H1 (cell line): ENCODE measurements at places on chromosomes 5 and 9.

GRCh38 chr9:134908524-134909309 lies 9.0 kb downstream of the FCN1 start:
- no peak for DNase-seq

DNA sequence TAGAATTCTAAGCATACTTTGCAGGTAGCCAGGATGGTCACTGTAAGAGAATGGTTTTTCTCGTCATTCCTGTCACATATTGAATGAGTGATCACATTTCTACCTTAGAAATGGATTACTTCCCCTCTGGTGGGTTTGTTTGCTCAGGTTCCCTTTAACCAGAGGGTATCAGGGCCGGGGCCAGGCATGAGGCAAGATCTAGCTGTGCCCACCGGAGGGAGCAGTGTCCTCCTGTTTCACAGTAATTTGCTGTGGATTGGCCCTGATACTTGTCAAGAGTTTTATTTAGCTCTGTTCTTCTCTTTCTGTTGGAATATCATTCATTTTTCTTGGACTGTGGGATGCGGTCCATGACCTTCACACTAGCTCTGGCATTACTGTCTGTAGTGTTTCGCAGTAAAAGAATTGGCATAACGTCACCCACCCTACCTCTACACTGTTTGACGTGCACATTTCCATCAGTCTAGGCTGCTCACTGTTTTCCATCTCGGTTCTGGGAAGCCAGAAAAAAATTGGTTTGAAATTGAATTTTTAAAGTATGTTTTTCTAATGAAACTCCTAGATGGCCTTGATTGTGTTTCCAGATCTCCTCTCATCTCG lies 42.4 kb upstream of the ZBED3 start:
- no peak for DNase-seq

DNA sequence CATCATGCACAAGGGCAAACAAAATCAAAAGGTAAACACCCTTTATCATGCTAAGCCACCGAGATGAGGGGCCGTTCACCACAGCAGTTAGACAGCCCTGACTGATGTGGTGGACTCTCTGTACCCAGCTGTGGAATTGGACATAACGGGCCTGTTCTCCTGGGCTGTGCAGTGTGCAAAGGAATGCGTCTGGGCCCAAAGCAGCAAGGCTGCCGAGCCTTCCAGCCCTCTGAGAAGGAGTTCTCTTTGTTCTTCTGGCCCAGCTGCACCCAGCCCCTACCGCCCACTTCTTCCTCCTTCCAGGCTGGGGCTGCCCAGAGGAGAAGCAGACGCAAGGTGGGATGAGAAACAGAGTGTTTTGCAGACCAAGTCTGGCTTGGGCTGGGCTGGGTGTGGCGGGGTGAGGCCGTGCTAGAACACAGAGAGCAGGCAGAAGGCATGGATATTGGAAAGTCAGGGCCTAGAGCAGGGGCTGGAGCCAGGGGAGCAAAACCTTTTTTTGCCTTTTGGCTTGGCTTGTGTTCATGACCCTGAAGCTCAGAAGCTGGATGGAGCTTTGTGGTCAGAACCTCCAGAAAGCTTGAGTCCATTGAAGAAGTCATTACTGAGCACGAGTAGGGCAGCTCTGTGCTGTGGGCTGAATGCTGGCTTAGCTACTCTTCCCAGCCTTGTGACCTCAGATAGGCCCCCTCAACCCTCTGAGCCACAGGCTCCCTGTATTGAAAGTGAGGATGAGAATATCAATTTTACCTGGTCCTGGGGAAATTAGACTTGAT lies 49.8 kb upstream of the SH3PXD2B start:
- DNase-seq = no peak

- DNase-seq = no peak
Observed at GRCh38 chr9:122642226-122642625, 15.2 kb downstream of the OR1B1 start.

DNA sequence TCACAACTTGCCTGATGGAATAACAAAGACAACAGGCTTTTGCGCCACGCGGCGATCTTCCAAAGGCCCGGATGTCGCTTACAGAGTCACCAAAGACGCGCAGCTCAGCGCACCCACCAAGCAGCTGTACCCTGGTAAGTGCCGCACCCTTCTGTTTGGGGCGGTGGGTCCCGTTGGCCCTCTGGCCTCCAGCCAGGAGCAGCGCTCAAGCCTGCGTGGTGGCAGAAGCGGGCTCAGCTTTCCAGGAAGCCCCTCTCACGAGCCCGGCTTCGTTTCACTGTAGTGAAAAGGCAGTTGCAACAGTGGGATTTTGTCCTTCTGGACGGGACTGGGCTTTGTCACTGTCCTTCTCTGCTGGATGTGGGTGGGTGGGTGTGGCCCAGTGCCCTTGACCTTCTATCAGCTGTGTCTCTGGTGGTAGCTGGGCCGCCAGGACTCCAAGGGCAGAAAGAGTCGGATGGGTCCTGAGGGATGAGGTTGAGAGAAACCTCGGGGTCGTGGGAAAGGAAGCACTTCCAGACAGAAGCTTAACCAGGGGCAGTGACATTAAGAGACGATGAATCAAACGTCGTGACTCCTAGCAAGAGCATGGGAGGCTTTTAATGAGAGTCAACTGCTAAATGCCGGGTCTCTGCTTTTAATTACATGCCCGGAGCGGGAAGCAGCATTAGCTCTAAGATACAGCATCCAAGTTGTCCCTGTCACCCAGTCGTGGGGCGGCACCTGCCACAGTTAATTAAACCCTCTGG lies 49.5 kb downstream of the COL5A1 start:
- no peak for DNase-seq

DNA sequence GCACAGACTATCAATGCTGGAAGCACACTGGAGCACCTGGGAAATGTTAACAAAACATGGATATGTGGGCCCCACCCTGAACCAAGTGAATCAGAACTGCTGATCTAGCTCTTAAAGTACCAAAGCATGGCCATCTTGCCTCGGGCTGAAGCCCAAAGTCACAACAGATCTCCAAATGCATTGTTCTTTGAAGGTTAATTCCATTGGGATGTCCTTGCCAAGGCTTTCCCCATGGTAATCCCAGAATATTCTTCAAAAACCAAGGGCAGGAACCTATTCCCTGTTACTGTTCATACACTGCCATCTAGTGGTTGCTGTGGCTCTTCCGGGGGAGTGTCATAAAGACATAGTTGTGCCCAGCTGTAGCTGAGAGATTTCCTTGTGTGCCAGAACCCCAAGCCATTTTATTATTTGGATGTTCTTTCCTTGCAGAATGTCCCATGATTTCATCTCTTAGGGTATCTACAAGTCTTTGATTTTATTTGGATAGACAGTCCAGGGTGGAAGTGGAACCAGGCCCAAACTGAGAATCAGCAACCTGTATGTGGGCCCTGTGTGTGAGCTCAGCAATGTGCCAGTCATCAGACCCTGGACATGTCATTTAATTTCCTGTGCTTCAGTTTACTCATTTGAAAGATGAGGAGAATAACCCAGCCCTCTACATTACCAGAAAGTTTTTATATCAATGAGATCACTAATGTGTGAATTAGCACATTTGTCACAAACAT lies 290.0 kb downstream of the ACTL7B start:
- DNase-seq = peak; percentile 31

GRCh38 chr5:144179226-144179625 lies 8.6 kb downstream of the KCTD16 start:
- DNase-seq = no peak

GRCh38 chr5:34495178-34495577 lies 160.9 kb upstream of the RAI14 start:
- DNase-seq = peak; percentile 6

- DNase-seq = no peak
Observed at GRCh38 chr5:135242021-135242865, 156.8 kb downstream of the MACROH2A1 start.

GRCh38 chr9:137128862-137129455 lies 10.0 kb upstream of the GRIN1 start:
- no peak for DNase-seq

- DNase-seq = peak; percentile 51
Observed at GRCh38 chr9:107674721-107675277, 185.2 kb upstream of the KLF4 start.

DNA sequence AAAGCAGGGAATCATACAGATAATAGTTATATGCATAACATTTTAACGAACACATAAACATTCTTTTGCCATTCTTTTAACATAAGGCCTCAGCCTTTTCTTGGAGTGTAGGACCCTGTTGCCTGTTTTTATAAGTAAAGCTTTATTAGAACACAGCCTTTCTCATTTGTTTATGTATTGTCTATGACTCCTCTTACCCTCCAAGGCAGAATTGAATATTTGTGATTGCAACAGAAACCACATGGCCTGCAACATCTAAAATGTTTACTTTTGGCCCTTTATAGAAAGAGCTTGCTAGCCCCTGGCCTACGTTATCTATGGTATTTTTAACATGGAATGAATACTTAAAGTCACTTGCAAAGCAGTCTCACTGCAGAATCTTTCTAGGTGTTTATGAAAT lies 2.6 kb downstream of the SLC31A1 start:
- no peak for DNase-seq

DNA sequence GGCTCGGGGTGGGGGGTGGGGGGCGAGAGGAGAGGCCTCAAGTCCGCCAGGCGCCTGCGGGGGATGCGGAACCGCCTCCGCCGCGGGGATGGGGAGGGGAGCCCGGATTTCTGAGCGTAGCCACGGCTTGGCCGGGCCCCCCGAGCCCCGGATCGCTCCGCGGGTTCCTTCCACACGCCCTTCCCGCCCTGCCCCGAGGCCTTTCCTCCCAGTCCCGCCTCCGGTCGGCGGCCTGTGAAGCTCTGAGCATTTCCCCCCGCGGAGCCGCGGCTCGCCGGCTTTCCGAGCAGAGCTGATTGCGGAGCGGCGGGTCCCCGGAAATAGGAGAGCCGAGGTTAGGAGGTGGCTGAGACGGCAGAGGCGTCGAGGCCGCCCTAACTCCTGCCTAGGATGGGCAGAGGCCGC lies 6.1 kb downstream of the IRX4 start:
- DNase-seq = no peak

- no peak for DNase-seq
Observed at GRCh38 chr5:90381213-90381929, 28.2 kb downstream of the CETN3 start.

DNA sequence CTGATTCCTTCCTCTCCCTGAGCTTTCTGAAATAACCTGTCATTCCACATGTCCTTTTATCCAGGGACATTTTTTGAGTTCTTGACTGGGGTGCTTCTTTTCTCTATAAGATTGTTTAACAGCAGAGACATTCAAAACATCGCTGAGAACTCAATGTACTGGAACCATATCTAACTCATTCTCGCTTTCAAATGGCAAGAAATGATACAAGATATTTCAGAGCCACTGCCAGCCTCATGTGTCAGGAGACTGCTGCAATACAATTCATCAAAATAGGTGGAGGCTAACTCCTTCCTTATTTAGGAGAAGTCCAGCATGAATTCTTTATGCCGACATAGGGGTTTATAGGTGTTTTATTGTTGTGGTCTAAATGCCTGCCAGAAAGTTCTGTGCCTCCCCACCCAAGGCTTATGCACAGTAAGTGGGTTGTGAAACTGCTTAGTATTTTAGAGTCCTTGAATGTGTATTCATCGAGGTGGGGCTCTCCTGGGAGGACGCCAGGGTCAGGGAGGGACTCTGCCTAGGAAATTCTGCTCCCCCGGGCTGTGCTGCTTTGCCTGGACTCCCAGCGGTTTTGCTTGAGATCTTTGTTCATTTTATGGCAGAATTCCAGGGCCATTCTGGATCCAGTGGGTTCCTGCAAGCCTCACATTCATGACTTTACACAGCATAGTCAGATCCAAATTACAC lies 53.9 kb downstream of the ZNF474 start:
- DNase-seq = no peak

DNA sequence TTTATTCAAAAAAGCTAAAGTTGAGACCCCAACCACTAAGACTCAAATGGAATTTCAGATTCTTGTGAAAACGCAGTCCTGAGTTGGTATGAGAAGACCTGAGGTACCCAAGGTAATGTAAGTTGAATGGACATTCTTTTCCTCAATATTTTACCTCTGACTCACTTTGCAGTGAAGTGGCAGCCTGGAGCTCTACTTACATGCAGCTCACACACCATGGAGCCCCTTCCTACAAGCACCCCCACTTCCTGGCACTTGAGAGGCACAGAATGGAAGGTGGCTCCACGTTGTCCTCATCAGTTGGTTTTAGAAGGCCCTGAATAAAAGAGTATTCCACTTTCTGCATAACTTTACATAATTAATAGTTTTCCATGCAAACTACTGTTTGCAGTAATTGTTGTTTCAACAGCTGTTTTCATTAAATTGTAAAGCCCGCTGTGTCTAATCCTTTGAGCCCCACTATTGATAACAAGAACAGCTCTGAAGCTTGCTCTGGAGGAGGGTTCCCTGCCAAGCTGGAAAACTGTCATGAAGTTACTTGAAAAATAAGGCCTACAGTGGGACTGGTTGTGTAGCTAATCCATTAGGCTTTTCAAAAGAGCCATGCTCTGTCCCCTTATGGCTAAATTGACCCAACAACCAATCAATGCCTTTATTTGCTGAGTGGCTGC lies 102.2 kb upstream of the SPATA31D4 start:
- no peak for DNase-seq

- no peak for DNase-seq
Observed at GRCh38 chr5:90133941-90134340, 275.6 kb downstream of the CETN3 start.

- no peak for DNase-seq
Observed at GRCh38 chr5:156186760-156187159, 140.2 kb upstream of the SGCD start.

DNA sequence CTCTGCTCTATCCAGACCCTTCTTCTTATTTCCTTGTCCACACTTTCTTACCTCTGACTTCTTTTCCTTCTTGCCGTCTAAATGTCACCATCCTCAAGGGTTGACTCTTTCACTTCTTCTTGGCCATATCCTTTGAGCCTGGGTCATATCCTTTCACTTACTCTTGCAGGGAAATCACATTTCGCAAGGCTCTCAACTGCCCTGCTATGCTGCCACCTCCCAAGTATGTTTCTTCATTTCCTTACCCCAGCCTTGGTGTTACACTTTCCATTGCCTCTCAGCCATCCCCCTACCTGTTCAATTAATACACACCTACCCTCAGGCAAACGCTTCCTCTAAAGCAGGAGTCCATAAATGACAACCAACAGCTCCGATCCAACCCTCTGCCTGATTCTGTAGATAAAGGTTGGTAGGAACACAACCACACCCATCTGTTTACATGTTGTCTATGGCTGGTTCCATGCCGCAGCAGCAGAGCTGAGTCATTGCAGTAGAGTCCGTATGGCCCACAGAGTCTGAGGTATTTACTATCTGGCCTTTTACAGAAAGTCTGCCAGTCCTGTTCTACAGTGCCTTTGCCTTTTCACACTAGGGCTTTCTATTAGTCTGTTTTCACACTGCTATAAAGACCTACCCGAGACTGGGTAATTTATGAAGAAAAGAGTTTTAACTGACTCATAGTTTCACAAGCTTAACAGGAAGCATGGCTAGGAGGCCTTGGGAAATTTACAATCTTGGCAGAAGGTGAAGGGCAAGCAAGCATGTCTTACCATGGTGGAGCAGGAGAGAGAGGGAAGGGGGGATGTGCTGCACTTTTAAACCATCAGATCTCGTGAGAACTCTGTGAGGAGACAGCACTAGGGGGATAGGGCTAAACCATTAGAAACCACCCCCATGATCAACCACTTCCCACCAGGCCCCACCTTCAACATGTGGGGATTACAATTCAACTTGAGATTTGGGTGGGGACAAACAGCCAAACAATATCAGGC lies 97.9 kb downstream of the SV2C start:
- no peak for DNase-seq

GRCh38 chr9:91894536-91894935 lies 55.5 kb downstream of the ROR2 start:
- DNase-seq = no peak
